ENCODE measurements at places on chromosomes 6 and 20.

GRCh38 chr6:129748212-129748900, 38.4 kb upstream of the ARHGAP18 start:
- DNase-seq: peak; percentile 75

- no peak for DNase-seq
Observed at GRCh38 chr6:149389509-149390297, 10.4 kb upstream of the SUMO4 start.

GRCh38 chr20:40682104-40682981, 6.7 kb downstream of the MAFB start:
- no peak for DNase-seq

GRCh38 chr20:37808233-37809070, 94.5 kb upstream of the VSTM2L start:
- no peak for DNase-seq

DNA sequence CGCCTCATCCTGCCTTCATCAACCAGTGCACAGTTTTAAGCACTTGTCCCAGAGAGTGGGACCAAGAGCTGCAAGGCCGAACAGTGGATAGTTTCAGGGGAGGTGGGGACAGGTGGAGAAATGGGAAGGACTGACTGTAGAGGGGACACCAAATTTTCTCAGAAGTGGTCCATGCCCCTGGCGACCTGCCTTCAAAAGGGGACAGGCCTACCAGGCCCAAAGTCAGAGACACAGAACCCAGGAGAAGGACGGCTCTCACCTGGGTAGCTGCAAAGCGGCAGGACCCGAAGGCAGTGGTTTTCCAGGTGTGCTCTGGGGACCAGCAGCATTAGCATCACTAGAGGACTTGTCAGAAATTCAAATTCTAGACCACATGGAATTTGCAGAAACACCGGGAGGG, 5.8 kb downstream of the TFEB start:
- no peak for DNase-seq

- DNase-seq: no peak
Observed at GRCh38 chr20:60540591-60540990, 582.4 kb downstream of the CDH26 start.

DNA sequence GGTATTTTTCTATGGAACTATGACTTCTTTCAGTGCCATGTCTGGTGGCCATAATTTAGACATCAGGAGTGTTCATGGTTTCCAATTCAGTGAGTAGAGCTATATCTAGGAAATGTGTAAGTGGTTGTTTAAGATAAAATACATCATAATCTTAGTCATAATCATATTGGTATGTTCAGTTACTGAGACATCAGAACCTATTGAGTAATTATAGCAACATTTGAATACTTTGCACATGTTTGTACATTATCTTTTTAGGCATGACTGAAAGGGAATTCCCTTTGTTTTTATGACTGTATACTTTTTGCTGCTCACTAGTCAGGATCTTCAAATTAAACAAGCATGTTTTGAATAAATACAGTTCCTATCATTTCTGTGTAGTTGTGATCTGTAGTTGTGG, 64.0 kb downstream of the STXBP5 start:
- no peak for DNase-seq

- peak; percentile 86 for DNase-seq
Observed at GRCh38 chr20:4820806-4821518, 99.3 kb downstream of the PRND start.

GRCh38 chr20:8367689-8368088, 235.6 kb downstream of the PLCB1 start:
- DNase-seq: no peak

DNA sequence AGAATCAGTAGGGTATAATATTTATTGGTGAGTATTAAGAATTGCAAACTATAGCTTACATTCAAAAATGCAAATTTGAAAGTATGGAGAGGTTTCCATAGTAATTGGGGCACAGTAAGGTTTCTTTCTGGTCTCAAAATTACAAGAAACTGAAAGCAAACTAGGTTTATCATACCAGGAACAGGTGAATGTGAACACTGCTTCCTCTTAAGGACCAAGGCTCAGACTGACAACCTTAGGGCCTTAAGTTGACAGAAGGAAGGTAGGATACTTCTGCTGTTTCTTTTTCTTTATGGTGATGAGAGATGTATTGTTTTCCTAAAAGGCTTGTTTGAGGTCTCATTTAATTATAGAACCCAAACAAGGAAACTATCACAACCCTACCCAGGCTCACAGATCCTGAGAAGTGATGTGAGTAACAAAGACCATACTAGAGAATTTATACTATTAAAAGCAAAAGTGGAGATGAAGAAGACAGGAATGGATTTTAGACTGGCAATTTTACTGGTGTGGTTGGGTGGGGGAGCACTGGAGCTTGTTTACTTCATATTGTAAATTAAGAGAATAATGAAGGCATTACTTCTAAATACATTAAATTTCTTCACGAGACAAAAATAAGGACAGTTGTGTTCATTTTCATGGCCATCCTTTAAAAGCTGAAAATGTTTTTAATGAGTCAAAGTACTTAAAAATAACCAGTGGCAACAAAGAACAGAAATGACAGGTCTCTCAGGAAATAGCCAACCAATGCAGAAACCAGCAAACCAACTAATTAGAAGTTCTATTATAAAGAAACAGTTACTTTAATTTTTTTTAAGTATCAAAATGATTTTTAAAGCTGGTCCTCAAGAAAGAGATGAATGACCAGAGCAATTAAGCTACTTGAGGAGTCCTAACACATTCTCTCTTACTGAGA, 21.3 kb downstream of the STAU1 start:
- DNase-seq: no peak

DNA sequence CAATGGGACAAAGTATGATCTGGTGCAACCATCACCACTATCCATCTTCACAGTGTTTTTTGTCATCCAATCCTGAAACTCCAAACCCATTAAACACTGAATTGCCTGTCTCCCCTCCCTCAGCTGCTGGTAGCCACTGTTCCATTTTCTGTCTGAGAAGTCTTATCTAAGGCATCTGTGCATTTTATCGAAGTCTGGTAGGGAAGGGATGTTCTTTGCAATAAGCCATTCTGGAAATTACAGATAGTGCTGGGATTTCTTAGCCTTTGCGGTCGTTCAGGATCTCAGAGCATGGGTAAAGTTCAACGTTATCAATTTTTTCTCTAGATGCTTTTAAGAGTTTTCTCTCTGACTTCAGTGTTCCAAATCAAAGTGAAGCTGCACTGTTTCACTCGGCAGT, 24.1 kb downstream of the KIF25 start:
- DNase-seq: no peak

GRCh38 chr20:37640600-37641561, 52.9 kb upstream of the CTNNBL1 start:
- no peak for DNase-seq

DNA sequence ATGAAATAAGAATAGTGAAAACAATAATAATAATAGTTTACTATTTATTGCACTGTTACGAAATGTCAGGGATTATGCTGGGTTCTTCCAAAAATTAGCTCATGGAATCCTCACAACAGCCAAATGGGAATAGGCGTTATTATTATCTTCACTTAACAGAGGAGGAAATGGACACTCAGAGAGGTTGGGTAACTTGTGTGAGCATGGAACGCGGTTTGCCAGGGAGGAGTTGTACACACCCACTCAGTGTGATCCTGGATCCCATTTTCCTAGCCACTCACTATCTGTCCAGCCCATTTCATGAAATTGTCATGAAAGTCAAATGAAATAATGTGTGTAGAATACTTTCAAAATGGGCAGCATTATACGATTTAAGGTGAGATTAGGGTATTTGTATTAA, 4.6 kb downstream of the NELFCD start:
- no peak for DNase-seq

GRCh38 chr6:123589317-123589716, 47.4 kb downstream of the TRDN start:
- DNase-seq: peak; percentile 43

DNA sequence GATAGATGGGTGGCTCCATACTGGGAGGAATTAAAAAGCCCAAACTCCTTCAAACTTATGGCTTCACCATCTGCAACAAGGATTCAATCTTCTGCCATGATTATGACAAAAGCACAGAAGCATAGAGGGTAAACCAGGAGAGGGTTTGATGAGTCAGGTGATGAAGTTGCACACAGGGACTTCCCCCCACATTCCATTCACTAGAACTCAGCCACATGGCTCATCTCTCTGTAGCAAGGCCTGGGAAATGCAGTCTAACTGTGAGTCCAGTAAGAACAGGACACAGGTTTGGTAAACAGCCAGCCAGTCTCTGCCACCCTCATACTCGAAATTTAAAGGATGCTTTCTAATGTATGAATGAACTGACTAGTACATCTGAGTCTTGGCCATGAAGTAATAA, 142.9 kb downstream of the HIVEP2 start:
- peak; percentile 97 for DNase-seq

DNA sequence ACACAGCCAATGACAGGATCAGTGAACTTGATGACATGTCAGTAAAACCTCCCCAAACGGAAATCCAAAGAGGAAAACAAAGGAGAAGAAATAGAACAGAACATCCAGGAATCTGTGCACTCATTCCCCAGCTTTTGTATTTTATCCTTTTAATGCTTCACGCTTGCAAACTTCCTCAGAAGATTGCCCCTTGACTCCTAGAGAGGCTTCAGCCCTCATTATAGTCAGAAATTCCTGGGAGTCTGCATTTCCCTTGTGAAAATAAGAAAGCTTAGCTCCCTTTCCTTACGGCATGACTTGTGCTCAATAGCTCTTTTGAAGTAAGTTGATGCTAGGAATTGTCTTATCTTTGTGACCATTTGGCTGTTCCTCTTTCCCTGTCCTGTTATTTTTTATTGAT, 313.6 kb upstream of the OPRM1 start:
- DNase-seq: no peak

DNA sequence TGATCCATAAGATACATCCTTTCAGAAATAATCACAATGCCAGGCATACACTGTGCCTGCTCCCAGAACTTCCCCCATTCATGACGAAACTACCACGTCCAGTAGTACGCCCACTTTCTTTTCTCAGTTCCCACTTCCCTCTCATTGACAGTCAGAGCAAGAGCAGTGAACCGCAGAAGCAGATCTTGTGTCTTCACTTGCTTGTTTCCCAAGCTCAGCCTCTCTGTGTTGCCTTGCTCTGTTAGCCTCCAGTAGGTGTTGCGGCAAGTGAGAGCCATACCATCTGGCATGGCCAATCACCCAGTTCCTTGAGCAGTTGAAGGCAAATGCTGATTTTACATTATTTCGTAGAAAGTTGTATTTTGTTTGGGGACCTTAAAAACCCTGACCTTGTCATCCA, 11.7 kb downstream of the UST start:
- DNase-seq: no peak

All from kidney tubule cell (primary cell).